ENCODE measurements at places on chromosomes 2 and 18.

- no peak for DNase-seq
Observed at GRCh38 chr2:191543708-191544107, 134.2 kb upstream of the NABP1 start.

DNA sequence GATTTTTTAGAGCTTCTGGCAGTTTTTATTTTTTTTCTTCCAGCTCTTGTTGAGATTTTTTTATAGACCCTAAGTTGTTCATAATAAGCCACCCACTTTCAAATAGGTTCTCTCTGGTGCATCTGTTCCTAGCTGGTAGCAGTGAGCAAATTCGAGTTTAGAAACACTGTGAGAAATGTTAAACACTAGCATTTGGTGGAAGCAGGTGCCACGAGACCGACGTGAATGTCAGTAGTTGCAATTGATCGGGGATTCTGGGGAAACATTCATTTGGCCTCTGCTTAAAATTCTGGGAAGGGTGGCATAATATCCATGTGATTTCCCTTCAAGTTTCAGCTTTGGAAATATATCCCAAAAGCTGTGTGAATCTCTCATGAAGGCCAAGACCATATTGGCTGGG is 435.0 kb downstream of the RNF144A start:
- DNase-seq, result no peak

GRCh38 chr2:170743530-170744239 is 26.5 kb upstream of the ERICH2 start:
- no peak for DNase-seq

DNA sequence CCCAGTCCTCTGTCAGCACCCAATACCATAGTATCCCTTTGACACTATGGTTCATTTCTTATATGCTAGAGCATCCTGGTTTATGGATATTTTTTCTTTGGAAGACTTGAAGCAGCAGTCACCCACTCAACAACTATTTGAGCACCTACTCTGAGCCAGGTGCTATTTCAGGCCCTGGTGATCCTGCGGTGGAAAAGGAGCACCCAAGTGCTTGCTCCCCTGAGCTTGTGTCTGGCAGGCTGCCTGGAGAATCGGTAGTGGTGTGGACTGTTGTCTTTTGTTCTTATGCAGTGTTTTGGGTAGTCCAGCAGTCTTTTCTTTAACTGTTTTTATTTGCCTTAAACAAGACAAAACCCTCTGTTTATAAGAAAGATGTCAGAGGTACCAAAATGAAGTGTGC is 28.9 kb downstream of the NCK2 start:
- DNase-seq, result no peak

- DNase-seq, result no peak
Observed at GRCh38 chr2:85577386-85578242, at the start of gene VAMP8. Gene VAMP8, plus strand, starts transcription at chr2:85577586. Its CDS starts 61 bp downstream, at chr2:85577647.

DNA sequence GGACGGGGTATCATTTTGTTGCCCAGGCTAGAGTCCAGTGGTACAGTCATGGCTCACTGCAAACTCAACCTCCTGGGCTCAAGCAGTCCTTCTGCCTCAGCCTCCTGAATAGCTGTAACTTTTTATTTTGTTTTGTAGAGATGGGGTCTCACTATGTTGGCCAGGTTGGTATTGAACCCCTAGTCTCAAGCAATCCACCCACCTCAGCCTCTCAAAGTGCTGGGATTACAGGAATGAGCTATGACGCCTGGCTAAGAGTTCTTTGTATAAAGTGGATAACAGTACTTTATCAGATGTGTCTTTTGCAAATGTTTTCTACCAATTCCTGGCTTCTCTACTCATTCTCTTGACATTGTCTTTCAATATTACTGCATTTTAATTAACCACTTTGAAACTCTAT is 17.1 kb upstream of the NT5DC4 start:
- DNase-seq, result no peak

DNA sequence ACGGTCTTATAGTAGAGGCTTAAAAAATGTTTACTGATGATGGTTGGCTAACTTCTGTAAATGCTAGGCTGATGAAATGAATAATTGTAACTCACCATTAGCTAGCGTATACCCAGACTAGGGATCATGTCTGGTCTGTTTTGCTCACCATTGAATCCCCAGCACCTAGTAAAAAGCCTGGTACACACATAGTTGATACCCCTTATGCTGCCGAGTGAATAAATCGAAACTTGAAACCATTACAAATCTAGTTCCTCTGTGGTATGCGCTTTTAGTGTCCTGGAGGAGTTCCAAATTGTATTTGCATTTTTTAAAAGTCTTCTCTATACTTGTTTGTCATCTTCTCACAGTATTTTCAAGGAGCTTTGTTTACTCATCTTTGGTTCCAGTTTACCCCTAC is 1.3 kb downstream of the TAF1B start:
- no peak for DNase-seq

All from NCI-H1694 treated with DMSO at 0.1 percent for 48 hours (cell line).